ENCODE measurements at places on chromosomes 6 and 20.

- DNase-seq: no peak
Measured at GRCh38 chr6:7512320-7512719, 29.2 kb upstream of the DSP start.

DNA sequence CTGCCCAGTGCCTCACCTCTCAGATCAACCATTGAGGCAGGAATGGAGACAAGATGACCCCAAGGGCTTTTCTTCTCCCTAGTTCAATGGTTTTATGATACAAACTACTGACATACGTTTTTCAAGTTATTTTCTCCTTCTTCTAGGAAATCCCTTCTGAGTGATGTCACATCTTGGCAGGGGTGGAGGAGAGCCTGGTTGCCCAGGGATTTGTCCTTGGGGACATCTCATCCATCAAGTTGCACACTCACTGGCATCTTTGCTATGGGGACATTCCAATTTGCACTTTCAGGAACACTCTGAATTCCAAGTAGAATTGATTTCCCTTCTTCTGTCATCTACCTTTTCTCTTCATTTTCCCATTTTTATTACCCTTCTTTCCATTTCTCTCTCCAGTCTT lies 9.9 kb downstream of the ZFP57 start:
- DNase-seq: no peak

GRCh38 chr20:44747166-44748004 lies 1.7 kb downstream of the KCNK15 start:
- DNase-seq: peak; percentile 52

DNA sequence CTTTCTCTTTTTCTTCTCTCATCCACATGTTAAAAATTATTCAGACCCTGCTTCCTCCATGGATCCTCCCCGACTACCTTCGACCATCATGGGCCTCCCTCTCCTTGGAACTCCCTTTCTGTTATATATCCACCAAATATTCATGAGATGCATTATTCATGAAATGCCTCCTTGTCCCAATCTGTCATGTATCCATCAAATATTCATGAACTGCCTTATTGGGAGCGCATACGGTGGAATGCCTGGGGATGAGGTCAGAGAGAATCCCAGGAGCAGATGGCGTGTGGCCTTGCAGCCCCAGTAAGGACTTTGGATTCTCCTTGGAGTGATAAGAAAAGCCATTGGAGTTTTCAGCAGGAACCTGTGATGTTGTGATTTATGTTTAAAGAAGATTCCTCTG lies 97.0 kb downstream of the NRN1 start:
- DNase-seq: no peak

DNA sequence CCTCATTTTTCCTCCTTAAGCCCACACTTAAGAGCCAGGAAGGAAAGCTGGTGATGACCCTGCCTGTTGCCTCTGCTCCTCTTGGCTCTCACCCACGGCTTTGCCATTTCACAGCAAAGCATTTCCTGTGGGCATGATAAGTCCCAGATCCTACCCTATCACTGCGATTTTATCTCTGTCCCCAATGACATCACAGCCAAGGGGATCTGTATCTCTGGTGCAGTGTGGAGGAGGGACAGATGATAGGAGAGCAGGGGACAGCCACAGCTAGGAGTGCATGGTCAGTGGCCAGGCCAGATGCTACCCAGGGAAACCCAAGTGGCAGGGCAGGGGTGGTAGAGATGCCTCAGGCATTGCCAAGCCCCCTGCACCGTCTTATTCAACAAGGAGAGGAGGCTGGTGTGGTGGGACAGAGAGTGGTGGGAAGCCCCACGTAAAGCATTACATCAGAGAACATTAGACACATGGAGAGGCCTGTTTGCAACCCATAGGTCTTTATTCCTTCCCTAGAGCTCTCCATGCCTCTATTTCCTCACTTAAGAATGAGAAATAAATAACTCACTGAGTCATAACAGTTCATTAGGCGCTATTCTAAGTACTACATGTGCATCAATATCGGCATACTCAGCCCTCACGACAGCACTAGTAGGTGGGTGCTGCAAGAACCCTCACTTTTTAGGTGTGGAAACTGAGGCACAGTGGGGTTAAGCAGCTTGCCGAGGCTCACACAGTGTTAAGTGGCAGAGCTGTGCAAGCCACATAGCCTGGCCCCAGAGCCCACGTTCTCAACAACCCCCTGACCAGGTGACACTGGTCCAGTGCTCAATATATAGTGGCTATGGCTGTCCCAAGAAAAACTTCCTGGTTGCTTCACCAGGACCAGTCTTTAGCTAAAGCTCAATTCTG lies 4.6 kb downstream of the TFEB start:
- no peak for DNase-seq

GRCh38 chr20:5827861-5828260 lies 77.7 kb downstream of the SHLD1 start:
- DNase-seq: no peak

Data from naive thymus-derived CD4-positive, alpha-beta T cell (primary cell).